ENCODE measurements at places on chromosomes 5 and 9.

DNA sequence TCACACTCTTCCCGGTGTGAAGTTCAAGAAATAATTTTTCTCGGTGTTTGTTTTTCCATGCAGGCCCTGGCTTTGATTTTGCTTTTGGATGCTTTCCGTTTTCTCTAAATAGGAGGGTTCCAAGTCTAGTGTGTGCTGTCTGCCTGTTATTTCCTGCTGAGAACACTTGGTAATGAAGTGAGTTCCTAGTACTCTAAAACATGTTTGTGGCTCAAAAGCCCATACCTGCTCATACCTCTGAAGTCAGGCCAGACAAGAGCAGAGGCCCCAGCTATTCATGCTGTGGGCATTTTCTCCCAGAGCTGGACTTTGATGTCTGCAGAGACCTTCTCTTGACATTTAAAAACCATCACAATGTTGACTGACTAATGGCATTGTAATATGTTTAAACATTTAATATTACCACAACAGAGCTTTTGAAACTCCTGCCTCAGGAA lies 211.2 kb downstream of the GOLPH3 start:
- DNase-seq = no peak

DNA sequence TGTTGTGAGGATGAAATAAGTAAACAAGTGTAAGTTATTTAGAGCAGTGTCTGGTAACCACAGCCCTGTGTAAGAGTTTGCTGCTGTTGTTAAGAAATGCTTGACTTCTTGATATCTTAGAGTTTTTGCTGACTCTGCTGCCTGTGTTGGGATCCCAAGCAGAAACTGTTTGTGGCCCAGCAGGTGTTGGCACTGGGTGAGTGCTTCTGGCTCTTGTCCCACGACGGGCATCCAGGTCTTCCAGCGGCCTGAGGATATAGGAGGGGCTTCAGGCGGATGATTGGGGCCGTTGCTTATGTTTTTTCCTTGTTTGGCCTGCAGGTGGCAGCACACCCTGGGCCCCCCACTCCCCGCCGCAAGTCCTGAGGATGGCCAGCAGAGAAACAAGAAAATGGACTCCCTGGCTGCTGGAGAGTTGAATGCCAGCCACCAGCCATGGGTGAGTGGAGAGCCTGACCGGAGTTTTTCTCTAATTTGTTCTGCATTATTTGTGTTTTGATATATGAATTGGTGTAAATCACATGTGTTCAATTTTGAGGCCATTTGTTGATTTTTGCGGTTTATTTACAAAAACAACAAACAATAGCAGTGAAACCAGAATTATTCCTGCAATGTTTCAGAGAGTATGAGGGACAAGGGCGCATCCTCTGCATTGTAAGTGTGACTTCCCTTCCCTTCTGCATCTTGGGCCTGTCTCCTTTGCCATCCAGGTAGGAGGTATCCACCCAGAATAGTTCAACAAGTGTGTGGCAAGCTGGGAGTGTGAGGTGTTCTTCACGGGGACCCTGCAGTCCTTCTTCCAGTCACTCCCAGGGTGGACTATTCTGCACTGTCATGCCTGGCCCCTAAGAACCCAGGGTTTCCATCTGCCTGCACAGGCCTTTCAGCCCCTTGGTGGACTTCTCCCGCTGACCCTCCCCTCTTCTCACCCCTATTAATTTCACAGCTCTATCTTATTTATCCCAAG lies 50.3 kb downstream of the SLC22A5 start:
- DNase-seq = peak; percentile 77

- DNase-seq = no peak
Measured at GRCh38 chr9:130024597-130024994, 18.4 kb downstream of the FNBP1 start.

DNA sequence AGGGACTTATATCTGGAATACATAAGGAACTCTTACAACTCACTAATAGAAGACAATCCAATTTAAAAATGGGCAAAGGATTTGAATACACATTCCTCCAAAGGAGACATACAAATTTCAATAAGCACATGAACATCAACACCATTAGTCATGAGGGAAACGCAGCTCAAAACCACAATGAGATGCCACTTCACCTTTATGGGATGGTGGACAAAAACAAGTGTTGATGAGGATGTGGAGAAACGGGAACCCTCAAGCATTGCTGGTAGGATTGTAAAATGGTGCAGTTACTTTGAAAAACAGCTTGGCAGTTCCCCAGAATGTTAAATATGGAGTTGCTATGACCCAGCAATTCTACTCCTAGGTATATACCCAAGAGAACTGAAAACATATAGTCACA lies 72.7 kb upstream of the IER5L start:
- DNase-seq = no peak

- DNase-seq = no peak
Measured at GRCh38 chr5:173645437-173645807, 29.0 kb upstream of the BOD1 start.

DNA sequence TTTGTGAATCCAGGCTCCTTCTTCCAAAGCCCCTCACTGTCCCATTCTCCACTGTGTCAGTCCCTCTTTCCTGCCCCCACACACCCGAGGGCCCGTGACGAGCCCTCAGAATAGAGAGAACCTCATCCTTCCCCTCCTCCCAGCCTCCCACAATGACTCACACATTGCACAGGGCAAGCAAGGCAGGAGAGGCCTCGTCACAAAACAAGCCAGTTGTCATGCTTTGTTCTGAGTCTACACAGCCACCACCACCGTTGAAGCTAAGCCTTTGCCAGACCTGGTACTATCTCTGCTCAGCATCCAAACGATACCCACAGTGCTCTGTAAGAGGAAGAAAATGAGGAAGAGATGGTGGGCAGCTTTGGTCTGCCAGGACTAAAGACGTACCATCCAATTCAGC lies 142.2 kb upstream of the ZNF366 start:
- no peak for DNase-seq

- DNase-seq = no peak
Measured at GRCh38 chr5:74660873-74661272, 20.3 kb upstream of the ENC1 start.

DNA sequence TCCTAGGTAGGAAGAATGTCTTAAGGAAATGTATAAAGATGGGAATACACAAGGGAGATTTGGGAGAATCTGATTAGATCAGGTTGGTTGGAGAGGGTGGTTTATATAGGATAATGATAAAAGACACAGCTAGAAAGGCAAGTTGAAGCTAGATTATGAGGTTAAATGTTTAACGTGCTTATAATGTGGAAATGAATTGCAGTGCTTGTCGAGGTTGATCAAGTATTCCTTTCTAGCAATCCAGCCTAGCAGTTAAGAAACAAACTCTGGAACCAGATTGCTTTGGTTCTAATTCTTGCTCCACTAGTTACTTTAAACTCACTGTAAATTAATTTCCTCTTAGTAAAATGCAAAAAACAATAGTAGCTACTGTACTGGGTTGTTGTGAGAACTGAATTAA lies 76.5 kb downstream of the NIPBL start:
- no peak for DNase-seq

DNA sequence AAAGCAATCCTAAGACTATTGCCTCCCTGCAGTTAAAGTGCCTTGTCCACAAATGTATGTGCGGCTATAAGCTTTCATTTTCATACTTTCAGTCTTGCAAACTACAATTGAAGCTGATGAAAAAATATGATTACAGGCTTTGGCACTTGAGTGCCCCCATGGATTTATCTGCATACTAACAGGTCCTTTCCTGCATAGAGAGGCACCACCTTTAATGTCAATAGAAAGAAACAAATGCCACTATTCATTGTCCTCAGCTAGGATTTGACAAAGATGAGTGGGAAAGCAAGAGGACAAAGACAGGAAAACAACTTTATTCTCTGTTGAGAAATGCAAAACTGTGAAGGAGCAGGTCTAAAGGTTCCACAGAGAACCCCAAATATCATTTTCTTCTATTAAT lies 125.7 kb upstream of the PTGER4 start:
- no peak for DNase-seq

- no peak for DNase-seq
Measured at GRCh38 chr9:124212381-124213050, 45.2 kb upstream of the NEK6 start.

GRCh38 chr9:71719562-71719961 lies 48.8 kb downstream of the CEMIP2 start:
- no peak for DNase-seq

- DNase-seq = no peak
Measured at GRCh38 chr5:115657881-115658233, 32.0 kb upstream of the TMED7 start.

- DNase-seq = no peak
Measured at GRCh38 chr9:129850821-129851550, 15.7 kb downstream of the USP20 start.

- peak; percentile 74 for DNase-seq
Measured at GRCh38 chr5:54547711-54548250, 30.2 kb downstream of the SNX18 start.

DNA sequence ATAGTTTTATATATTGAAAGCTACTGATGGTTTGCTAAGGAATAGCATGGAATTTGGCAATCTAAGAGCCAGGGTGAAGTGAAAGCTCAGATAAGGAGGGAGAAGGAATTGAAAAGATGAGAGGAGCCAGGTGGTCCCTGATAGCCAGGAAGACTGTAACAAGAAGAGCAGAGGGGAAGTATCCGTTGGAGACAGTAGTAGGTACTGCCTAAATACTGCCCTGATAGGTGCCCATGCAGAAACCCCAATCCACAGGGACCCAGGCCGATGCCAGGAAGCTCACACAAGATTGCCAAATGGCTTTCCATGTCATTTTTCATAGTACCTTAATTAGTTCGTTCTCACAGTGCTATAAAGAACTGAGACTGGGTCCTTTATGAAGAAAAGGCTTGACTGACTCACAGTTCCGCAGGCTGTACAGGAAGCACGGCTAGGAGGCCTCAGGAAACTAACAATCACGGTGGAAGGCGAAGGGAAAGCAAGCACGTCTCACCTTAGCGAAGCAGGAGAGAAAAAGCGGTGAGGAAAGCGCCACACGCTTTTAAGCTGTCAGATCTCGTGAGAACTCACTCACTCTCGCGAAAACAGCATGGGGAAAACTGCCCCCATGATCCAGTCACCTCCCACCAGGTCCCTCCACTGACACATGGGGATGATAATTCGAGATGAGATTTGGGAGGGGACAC lies 13.0 kb downstream of the ACTL7B start:
- no peak for DNase-seq

DNA sequence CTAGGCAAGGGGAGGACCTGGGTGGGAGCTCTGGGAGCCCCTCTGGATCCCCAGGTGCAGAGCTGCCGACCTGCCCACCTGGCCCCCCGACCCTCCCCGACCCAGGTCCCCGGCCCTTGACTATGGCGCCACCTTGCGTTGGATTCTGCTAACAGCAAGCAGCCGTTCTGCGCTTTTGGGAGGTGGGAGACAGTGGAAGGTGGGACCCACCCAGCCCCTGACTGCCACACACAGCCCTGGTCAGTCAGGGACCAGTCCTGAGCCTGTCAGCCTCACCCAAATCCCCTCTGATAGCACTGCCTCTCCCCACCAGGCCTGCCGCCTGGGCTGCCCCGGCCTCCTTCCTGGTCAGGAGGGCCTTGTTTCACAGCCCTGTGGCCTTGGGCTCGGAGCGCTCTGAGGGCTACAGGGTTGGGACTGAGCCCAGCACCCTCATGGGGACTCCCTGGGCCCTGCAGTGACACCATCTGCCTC lies 77.9 kb downstream of the HMCN2 start:
- peak; percentile 33 for DNase-seq

DNA sequence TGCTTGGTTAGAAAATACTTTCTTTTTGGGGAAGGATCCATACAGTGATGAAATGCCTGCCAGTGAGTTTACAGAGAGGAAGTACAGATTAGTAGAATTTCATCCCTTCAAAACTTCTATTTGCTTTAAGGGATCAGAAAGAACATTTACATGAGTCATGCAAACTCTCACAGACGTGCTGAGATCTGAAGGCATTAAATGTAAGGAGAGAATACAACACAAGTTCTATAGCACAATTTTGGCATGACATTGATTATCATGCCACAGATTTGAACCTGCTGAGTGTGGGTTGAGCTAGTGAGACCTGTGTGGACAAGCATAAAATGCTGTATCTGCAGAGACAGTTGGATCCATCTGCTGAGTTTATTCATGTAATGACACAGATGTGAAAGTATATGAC lies 613.6 kb upstream of the SEMA6A start:
- DNase-seq = no peak

DNA sequence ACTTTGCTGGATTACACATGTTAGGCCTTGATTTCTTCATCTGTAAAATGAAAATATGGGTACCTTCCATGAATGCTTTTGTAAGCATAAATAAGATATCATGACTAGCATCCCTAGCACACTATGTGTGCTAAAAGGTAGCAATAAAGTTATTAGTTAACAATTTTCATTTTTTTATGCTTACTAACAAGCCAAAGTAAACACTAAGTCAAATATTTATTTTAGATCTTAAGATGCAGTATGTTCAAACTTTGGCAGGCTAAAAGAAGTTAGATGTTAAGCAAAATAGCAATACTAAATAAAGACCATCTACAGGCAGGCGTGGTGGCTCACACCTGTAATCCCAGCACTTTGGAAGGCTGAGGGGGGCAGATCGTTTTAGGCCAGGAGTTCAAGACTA lies 169.1 kb downstream of the BNC2 start:
- DNase-seq = no peak

GRCh38 chr5:1801967-1802295 lies 724 bp downstream of the NDUFS6 start:
- DNase-seq = peak; percentile 34

- no peak for DNase-seq
Measured at GRCh38 chr5:41929035-41929434, 4.0 kb downstream of the FBXO4 start.

DNA sequence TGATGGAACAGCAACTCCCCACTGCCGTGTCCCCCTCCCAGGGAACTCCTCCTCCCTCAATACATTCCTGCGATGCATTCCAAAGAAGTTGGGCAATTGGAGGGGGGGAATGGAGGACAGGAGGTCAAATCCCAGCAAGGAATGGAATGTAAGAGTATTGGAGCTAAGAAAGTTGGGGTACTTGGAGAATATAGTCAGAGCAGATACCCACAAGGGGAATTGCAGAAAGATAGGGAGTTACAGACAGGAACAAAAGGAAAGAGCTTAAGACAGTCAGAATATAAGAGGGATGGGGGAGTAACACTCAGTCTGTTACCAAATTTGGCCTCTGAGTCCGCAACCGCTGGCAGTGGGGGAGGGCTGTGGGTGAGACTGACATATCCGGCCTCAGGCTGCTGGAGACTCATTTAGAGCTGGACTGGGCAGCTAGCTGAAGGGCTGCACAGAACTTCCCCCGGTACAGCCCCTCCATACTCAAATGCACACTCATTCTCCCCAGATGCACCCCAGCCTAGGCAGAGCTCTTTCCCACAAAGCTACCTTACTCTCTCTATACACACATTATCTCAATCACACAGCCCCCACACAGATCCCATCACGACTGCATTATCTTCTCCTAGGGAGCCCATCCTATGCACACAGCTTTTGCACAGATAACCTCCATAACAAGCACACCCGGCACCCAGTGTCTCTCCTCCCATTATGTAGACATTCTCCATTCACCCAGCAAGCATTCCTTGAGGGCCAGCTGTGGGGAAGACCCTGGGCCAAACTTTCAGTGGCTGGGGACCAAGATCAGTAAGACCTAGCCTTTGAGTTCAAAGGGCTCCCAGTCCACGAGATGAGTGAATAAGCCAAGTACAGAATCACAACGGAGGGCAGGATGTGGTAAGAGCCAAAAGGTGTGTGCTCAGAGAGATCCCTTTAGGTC lies 3.7 kb downstream of the TLN1 start:
- DNase-seq = peak; percentile 82

GRCh38 chr5:78855026-78855425 lies 130.1 kb downstream of the ARSB start:
- DNase-seq = no peak
